Hepatocyte (in vitro differentiated cells): ENCODE measurements at places on chromosomes 2 and 18. TPM values are rescaled to one million over a fixed set of nuclear protein-coding genes. Genes with fewer than 3 reads are reported as not detected.
A peak's percentile ranks its signal among the peaks of the same experiment; 100 is the strongest.

- peak; percentile 5 for DNase-seq
Observed at GRCh38 chr18:2002151-2002550, 569.2 kb downstream of the METTL4 start.

GRCh38 chr2:151658081-151658480, 76.2 kb downstream of the NEB start:
- DNase-seq, result no peak

WNT6 gene
- 7.1 and 11.3 TPM in 2 replicates for total RNA-seq

- no peak for DNase-seq
Observed at GRCh38 chr18:13658436-13659204, 67.7 kb downstream of the FAM210A start.

ATP6V1B1 gene
- total RNA-seq, result 0.84 and 1.7 TPM in 2 replicates

GRCh38 chr2:225566798-225567197, 167.3 kb downstream of the NYAP2 start:
- peak; percentile 41 for DNase-seq
